ENCODE measurements at places on chromosomes 7 and 10.

DNA sequence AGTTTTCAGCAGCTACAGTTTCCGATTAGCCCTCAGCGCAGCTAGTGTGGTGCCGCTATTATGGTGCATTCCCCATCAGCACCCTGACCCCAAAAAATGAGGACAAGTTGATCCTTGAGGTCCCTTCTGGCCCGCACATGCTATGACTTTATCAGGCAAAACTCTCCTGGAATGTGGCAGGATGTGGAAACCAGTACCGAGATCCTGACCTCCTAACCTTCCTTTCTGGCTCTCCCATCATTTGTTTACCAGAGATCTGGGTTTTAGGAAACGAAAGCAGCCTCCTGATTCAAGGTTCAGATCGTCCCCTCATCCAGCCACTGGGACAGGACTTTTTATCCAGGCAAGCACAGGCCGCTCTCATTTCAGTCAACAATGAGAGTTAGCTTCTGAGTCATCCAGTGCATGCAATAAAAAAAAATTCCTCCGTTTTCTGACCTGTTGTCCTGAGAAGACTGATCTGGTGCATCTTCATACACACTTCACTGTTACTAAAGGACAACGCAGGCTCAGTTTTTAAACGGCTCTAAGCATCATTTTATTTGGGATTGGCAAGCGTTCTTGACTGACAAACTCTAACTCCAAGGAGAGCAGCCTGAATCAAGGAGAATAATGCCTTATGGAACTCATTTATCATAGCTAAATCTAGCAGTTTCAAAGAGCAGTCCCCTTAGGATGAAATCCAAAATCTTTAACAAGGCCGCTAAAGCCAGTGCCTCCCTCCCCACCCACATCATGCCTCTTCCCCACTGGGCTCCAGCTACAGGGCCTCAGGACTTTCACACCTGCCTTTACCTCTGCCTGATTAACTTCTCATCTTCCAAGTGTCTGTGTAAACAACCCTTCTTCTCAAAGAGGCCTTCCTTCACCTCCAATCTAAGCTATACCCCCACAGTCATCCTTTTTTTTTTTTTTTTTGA is 17.1 kb downstream of the PDLIM1 start:
- no peak for DNase-seq

GRCh38 chr7:73678862-73679261 is 4.4 kb downstream of the DNAJC30 start:
- DNase-seq, result no peak

- DNase-seq, result no peak
These were observed 129.3 kb downstream of the GFRA1 start for GRCh38 chr10:116143673-116144222.

- no peak for DNase-seq
These were observed 9.6 kb upstream of the NUPR2 start for GRCh38 chr7:56125831-56126230.

Data from HCT116 (cell line).